ENCODE measurements at places on chromosomes 11 and 22. TPM values are rescaled to one million over a fixed set of nuclear protein-coding genes. Genes with fewer than 3 reads are reported as not detected.

- no peak overlapping the region for H3K4me3 ChIP-seq
- H3K27me3 ChIP-seq = no peaks in the 10 kb centered on the region
- H3K27ac ChIP-seq = no peak overlapping the region
- no peak for DNase-seq
- no peaks in the 10 kb centered on the region for H3K4me1 ChIP-seq
- no peaks in the 10 kb centered on the region for H3K36me3 ChIP-seq
Measured at GRCh38 chr11:21630934-21631478, 561.9 kb upstream of the ANO5 start.

DNA sequence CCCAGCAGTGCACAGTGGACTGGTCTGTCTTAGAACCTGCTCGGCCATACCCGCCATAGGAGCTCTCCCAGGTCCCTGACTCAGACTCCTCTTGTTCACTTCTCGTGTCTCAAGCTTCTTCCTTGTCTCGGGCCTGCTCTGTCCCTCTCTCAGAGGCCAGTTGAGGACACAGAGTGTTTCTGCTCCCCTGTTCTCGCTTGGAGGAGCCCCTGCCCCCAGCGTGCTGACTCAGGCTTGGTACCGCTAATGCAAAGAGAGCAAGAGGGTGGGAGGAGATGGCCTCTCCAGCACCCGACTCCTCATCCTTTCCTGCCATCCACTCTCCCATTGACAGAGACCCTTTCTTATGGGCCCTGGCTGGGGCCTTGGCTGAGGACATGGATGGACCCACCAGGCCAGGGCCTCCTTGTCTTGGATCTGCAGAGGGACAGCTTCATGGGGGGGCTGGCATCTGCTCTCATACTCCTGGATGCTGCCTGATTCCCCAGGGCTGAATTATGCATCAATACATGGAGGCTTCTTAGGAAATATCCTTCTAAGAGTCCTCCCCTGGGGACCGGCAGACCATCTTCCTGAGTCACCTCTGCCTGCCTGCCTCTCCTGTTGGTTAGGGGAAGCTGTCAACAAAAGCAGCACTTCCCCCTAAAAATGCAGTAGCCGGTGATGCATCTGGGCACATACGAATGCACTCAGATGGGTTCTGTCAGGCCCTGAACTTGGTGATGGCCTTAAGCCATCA is 15.9 kb downstream of the TSPAN18 start:
- no peaks in the 10 kb centered on the region for H3K36me3 ChIP-seq
- H3K4me3 ChIP-seq = no peak overlapping the region
- no peak for DNase-seq

- no peak overlapping the region for H3K4me3 ChIP-seq
- H3K4me1 ChIP-seq = peaks cover 62% of the 10 kb centered on the region
- H3K27ac ChIP-seq = peak overlapping the region; percentile 87
- H3K27me3 ChIP-seq = no peaks in the 10 kb centered on the region
- peak; percentile 42 for DNase-seq
Measured at GRCh38 chr22:39296981-39297489, 22.4 kb downstream of the RPL3 start.

GRCh38 chr11:27696115-27696514 is 4.1 kb downstream of the BDNF start:
- no peaks in the 10 kb centered on the region for H3K36me3 ChIP-seq
- peaks cover 40% of the 10 kb centered on the region for H3K27me3 ChIP-seq
- H3K27ac ChIP-seq = no peak overlapping the region
- DNase-seq = no peak
- H3K4me3 ChIP-seq = no peak overlapping the region
- peaks cover 11% of the 10 kb centered on the region for H3K4me1 ChIP-seq

GRCh38 chr11:11871991-11872401 is 30.2 kb downstream of the USP47 start:
- DNase-seq = no peak
- H3K4me3 ChIP-seq = no peak overlapping the region
- H3K27me3 ChIP-seq = no peaks in the 10 kb centered on the region
- H3K4me1 ChIP-seq = peaks cover 9% of the 10 kb centered on the region
- H3K36me3 ChIP-seq = peaks cover 5% of the 10 kb centered on the region

GRCh38 chr11:59807047-59807610 is 3.4 kb downstream of the MRPL16 start:
- no peaks in the 10 kb centered on the region for H3K36me3 ChIP-seq
- no peak overlapping the region for H3K4me3 ChIP-seq
- no peak for DNase-seq
- H3K27ac ChIP-seq = no peak overlapping the region
- H3K27me3 ChIP-seq = no peaks in the 10 kb centered on the region

- H3K4me1 ChIP-seq = no peaks in the 10 kb centered on the region
- no peak overlapping the region for H3K27ac ChIP-seq
- H3K36me3 ChIP-seq = no peaks in the 10 kb centered on the region
- H3K27me3 ChIP-seq = no peaks in the 10 kb centered on the region
- DNase-seq = no peak
Measured at GRCh38 chr11:34379539-34379938, 21.7 kb upstream of the ABTB2 start.

The ANAPC15 gene
- 104 TPM for polyA plus RNA-seq

The GAS2 gene
- 1.5 TPM for polyA plus RNA-seq

The POU2AF1 gene
- polyA plus RNA-seq = 0.30 TPM

The CBY1 gene
- polyA plus RNA-seq = 41.6 TPM

All from heart right ventricle (tissue), 16 donors.